ENCODE measurements at places on chromosomes 7 and 10.

- DNase-seq, result no peak
Observed at GRCh38 chr10:113897693-113898618, 43.5 kb downstream of the NHLRC2 start.

- no peak for DNase-seq
Observed at GRCh38 chr7:50477640-50478039, 27.5 kb upstream of the FIGNL1 start.

GRCh38 chr7:18894155-18894554, 223.3 kb downstream of the TWIST1 start:
- DNase-seq, result no peak

- DNase-seq, result no peak
Observed at GRCh38 chr10:109919220-109919619, 4.1 kb downstream of the XPNPEP1 start.

DNA sequence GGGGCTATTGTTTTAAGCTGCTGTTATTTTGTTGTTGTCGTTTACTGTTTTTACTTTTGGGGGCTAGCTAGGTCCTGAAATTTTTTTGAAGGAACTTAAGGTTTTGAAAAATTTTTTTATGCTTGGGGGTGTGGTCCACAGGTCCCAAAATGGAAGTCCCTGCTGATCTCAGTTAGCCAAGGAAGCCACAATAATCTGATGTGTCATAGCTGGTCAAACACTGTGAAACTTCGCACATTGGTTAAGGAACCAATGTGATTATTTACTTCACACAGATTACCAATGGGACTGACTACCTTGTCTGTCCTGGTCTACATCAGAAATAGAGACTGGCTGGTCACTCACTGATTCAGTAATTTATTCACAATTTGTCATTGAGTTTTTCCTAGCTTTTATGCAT, 29.5 kb upstream of the HYCC1 start:
- no peak for DNase-seq

- no peak for DNase-seq
Observed at GRCh38 chr10:24884793-24885192, 67.6 kb downstream of the PRTFDC1 start.

DNA sequence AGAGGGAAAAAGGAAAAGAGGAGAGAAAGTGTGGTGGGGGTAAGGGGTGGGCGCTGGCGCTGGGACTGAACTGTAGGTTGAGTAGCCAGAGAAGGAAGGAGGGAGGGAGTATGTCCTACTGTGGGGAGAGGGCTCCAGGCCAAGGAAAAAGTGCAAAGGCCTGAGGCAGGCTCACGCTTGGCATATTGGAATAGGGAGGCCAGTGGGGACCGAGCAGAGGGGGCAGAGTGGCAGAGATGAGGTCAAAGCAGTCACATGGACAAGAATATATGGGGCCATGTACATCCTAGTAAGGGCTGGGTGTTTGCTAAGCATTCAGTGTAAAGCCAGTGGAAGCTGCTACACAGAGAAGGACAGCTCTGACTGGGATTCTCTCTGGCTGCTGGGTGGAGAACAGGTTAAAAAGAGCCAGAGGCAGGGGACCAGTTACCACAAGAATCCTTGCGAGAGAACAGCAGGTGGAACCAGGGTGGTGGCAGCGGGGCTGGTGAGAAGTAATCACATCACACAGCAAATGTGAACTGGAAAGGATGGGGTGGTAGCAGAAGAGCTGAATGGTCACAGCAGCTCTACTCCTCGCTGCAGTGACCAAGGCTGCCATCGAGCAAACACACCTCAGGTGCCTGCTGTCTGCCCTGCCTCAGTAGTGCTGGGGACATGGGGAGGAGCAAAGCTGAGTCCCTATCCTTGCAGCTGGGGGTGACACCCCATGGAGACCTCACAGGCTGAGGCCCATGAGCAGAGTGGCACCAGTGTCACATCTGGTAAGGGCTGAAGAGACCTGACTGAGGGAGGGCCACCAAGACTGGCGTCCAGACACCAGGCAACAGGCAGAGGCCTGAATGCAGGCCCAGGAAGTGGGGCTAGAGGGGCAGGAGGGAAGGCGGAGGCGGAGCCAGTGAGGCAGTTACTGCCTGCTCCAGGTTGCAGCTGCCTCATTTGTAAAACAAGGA, 39.5 kb downstream of the FAM53B start:
- DNase-seq, result no peak

DNA sequence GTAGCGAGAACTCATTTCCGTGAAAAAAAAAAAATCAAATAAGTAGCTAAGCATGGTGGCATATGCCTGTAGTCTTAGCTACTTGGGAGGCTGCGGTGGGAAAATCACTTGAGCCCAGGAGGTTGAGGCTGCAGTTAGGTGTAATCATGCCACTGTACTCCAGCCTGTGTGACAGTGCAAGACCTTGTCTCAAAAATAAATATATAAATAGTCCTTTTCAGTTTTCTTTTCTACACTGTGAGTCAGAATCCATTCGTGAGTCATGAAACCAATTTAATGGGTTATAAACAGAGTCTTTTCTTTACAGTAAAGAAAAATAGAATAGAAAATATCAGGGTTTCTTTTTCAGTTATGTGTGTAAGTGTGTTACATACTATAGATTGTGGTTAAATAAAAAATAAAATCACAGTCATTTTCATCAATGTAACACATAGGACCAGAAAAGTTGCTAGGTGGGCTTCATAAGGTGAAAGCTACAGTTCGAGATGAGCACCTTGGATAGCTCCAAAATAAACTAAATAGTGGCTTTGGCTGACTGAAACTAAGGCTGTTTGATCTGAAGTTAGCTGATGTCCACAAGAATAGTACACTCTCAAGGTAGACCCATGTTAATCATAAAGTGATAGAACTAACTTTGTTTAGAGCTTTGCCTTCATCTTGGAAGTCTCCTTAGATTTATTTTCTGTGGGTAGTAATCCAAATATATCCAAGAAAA, 781.1 kb downstream of the GATA3 start:
- no peak for DNase-seq

- DNase-seq, result no peak
Observed at GRCh38 chr10:52110576-52110975, 203.5 kb upstream of the DKK1 start.

GRCh38 chr7:2099048-2099957, 133.4 kb downstream of the MAD1L1 start:
- no peak for DNase-seq

GRCh38 chr7:106774768-106775551, 90.1 kb upstream of the PIK3CG start:
- DNase-seq, result no peak

GRCh38 chr10:34906067-34906965, 91.2 kb upstream of the PARD3 start:
- DNase-seq, result no peak

DNA sequence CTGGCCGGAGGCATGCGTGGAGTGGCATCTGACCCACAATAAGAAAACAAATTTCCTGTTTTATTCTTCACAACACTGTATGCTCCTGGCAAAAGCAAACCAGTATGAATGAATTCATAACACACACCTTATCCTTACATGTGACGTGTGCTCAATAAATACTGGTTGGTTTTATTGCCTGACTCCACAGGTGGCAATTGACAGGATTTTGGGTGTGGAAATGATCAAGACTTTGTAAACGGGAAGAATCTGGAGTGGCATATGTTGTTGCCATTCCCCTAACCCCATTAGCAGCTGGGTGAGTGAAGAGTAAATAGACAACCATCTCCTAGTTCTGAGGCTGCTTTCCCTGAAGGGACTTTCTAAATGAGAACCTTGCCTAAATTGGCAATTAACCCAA, 215.5 kb upstream of the AOAH start:
- DNase-seq, result no peak

DNA sequence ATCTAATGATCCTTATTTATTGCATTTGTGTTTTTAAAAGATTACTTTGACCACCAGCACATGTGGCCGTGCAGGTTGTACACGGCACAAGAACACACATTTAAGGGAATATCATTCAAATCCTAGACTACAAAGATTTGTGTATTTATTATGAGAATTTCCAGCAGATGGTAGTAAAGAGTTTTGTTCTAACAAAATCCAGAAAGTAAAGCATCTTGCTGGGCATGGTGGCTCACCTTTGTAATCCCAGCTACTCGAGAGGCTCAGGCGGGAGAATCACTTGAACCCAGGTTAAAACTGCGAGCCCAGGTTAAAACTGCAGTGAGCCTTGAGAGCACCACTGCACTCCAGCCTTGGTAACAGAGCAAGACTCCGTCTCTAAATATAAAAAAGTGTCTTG, 31.5 kb downstream of the MACROH2A2 start:
- no peak for DNase-seq

DNA sequence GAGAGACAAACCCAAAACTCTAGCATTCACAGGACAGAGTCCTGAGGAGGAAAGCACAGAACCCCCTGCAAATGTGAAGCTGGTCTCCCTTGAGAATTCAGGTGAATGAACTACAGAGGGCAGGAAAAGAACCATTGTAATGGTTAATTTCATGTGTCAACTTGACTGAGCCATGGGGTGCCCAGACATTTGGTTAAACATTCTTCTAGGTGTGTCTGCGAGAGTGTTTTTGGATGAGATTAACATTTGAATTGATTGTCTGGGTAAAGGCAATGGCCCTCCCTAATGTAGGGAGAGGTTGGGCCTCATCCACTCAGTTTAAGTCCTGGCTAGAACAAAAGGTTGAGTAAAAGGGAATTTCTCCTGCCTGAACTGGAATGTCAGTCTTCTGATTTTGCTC, 15.7 kb upstream of the CDK1 start:
- no peak for DNase-seq

- DNase-seq, result no peak
Observed at GRCh38 chr10:122515588-122516231, 44.8 kb upstream of the DMBT1 start.

GRCh38 chr10:97529685-97530465, 31.2 kb downstream of the UBTD1 start:
- DNase-seq, result no peak

DNA sequence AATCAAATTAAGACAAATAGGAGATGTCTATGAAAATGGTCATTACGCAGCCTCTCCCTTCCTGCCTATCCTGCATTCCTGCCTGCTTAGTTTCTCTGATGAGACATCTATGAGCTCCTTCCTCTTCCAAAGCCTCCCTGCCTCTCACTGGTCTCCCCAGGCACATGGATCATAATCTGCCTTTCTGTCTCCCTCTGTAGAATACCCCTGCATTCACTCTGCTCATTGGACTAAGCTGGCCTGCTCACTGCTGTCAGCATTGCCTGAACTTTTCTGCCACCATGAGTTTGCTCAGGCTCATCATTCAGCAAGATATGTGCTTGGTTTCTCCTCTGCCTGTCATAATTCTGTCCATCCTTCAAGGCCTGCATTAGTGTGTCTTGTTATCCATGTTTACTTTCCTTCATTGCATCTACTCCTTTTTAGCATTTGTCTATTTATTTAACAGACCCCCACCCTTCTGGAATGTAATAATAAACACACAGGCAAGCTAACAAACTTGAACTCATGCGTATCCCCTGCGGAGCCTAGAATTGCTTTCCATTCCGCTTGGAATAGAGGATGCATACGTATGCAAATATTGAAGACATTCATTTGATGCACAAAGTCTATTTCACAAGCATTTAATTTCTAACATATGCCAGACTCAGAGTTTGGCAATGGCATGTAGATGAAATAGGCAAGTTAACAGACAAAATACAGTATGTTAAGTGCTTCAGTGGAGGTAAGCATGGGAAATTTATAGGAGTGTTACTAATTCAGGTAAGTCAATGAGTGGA, 88.3 kb downstream of the PTPRZ1 start:
- DNase-seq, result no peak

- DNase-seq, result no peak
Observed at GRCh38 chr7:78125884-78126283, 327.3 kb downstream of the PHTF2 start.

DNA sequence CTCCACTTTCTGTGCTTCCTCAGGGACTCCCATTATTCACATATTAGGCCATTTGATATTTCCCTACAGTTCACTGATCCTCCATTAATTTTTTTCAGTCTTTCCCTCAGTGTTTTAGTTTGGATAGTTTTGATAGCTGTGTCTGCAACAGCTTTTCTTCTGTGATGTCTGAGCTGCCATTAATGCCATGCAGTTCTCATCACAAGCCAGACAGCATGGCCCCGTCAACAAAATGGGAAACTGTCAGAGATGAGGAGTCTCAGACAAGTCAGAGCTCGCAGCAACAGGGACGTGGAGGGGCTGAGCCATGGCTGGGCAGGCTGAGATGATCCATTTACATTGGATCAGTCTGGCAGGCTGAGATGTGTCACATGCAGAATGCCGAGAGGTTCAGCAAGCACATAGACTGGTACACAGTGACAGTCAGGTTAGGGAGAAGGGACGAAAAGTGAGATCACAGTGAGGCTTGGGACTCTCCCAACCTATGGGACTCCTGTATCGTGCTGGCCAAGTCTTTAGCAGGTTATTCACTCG, 65.4 kb downstream of the NPS start:
- no peak for DNase-seq

DNA sequence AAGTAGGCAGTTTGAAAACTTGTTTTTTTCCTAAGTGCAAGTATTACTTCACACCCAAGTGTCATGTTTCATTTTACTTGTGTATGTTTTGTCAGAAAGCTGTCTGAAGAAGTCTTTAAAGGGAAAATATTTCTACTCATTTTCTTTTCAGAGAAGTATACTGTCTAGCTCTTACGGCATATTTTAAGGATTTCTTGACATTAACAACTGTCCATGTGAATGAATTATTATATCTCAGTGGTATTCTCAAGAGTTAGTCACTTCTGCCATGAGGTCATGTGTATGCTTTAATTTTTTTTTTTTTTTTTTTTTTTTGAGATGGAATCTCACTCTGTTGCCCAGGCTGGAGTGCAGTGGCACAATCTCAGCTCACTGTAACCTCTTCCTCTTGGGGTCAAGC, 229.5 kb downstream of the BICC1 start:
- no peak for DNase-seq

GRCh38 chr10:124206616-124207015, 113.2 kb upstream of the CHST15 start:
- no peak for DNase-seq

- no peak for DNase-seq
Observed at GRCh38 chr7:120856621-120857352, 1.2 kb downstream of the TSPAN12 start.

DNA sequence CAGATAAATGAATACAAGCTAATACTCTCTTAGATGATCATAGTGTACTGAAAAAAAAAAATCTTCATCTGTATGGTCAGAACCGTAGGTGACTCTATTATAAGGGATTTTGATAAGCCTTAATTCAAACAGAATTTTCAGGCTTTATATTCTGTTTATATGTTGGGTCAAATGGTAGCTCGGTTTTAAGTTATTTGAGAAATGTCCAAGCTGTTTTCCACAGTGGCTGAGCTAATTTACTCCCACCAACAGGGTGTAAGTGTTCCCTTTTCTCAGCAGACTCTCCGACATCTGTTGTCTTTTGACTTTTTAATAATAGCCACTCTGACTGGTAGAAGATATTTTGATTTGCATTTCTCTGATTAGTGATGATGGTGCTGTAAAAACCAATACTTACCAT, 328.8 kb upstream of the MAGI2 start:
- no peak for DNase-seq

All from nucleus accumbens (tissue), 56 donors.